ENCODE measurements at places on chromosomes 13 and 19.
A peak's percentile ranks its signal among the peaks of the same experiment; 100 is the strongest.

DNA sequence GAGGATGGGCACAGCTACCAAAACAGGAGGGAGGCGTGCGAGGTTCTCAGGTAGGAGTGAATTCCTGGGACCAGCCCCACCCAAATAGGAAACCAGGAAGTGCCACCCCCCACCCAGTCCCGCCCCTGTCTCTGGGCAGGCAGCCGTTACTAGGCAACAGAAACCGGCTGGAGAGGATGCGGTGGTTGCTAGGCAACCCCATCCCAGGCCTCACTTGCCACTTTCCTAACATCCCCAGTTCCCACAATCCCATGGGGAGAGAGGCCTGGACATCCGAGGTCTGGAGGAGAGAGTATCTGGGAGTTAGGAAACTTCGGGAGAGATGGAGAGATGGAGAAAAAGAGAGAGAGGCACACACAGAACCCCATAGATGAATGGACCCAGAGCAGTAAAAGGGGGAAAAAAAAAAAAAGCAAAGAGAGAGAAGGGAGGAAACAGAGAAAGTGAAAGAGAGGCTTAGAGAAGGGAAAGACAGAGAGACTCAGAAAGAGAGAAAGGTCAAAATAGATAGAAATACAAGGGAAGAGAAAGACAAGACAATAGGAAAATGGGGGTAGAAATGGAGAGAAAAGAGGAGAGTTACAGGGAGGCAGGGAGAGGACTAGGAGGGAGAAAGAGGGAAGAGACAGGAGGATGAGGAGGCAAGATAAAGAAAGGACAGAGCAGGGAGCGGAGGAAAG, 3.8 kb downstream of the GRIK5 start:
- DNase-seq: no peak

DNA sequence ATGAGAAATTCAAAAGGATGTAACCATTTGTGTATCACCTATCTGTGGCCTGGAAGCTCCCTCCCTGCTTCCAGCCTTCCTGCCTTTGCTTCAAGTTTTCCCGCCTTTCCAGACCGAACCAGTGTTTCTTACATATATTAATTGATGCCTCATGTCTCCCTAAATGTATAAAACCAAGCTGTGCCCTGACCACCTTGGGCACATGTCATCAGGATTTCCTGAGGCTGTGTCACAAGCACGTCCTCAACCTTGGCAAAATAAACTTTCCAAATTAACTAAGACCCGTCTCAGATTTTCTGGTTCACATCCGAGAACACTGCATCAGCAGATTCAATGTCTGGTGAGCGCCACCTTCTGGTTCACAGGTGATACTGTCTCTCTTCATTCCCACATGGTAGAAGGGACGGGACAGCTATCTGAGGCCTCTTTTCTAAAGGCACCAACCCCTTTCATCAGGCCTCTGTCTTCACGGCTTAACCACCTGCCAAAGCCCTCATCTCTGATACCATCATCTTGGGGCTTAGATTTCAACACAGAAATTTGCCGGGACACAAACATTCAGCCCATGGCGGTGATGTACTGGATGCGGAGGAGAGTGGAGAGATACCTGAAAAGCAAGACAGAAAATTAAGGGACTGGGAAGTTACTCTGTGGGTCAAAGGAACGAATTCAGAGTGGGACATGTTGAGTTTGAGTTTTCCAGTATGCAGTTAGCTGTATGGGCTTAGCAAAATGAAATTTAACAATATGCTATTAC, 58.7 kb upstream of the PABPC3 start:
- peak; percentile 79 for DNase-seq

GRCh38 chr19:8835877-8836276, 3.7 kb downstream of the MBD3L1 start:
- DNase-seq: no peak

DNA sequence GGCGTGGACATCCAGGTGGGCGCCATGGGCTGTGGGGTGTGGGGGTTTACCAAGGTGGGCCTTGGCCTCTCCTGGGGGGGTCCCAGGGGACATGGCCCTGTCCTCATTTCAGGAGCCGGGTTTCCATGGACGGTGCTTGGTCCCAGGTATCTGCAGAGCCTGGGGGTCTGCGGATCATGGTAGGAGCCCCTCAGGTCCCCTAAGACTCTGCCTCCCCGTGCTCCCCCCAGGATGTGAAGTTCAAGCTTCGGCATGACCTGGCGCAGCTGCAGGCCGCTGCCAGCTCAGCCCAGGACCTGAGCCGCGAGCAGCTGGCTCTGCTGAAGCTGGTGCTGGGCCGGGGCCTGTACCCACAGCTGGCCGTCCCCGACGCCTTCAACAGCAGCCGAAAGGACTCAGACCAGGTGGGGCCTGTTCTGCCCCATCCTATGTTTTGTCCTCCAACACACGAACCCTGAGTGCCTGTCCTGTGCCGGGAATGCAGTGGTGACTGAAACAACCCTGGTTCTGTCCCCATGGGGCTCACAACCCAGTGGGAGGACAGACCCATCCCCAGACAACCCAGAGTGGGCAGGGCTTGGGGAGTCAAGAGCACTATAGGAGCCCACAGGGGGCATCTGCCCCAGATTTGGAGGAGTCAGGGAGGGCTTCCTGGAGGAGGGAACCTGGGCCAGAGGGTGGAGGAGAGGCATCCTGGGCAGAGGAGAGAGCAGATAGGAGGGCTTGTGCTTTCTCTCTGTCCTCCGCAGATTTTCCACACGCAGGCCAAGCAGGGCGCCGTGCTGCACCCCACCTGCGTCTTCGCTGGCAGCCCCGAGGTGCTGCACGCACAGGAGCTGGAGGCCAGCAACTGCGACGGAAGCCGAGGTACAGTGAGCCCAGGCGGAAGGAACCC, 26.8 kb downstream of the DHX34 start:
- DNase-seq: no peak

- DNase-seq: no peak
Measured at GRCh38 chr13:108985166-108985565, 355.8 kb downstream of the MYO16 start.

GRCh38 chr19:5914358-5914774, 312 bp downstream of the CAPS start:
- no peak for DNase-seq

DNA sequence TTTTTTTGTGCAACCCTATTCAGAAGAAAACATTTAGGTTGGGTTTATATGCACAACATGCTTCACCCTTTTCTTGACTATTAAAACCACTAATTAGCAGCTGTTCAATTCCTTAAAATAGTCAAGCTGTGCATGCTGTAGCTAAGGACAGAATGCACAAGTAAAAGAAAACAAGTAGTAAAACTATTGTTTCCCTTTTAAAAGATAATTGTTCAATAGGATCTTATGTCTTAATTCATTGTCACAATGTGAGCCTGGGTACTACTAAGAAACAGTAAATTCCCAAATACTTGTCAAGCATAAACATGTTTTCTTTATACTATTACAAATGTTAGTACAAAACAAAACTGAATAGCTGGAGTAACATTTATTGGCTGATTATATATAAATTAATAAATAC, 32.6 kb upstream of the MIR17HG start:
- no peak for DNase-seq

DNA sequence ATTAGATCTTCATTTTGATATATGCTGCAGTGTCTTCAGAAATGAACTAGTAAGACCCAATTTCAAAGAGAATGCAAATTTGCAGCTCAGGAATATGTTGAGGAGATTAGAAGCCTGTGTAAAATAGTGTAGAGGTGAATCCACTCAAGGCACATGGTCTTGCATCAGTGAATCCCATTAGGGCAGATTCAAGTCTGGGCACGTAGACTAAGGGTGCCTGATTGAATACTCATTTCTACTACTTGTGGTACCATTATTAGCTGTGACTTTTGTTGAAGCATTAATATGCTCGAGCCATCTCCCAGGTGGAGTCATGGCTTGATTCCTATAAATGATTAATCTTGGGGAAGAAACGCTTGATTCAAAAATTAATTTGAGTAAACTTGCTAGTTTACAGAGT, 129.4 kb downstream of the AKAP11 start:
- DNase-seq: no peak

DNA sequence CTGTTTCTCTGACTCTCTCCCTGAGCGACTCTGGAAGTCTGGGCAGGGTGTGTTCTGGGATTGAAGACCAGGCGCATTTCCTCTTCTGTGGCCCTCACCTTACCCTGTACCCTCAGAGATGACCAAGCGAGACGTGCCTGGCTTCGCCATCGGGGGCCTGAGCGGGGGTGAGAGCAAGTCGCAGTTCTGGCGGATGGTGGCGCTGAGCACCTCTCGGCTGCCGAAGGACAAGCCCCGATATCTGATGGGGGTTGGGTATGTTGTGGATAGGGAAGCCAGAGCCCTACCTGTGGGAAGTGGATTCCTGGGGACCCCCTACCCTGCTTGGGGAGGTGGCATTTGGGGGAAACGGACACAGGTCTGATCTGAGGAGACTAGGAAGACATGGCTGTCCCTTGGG, 5.8 kb upstream of the DNM2 start:
- DNase-seq: no peak

DNA sequence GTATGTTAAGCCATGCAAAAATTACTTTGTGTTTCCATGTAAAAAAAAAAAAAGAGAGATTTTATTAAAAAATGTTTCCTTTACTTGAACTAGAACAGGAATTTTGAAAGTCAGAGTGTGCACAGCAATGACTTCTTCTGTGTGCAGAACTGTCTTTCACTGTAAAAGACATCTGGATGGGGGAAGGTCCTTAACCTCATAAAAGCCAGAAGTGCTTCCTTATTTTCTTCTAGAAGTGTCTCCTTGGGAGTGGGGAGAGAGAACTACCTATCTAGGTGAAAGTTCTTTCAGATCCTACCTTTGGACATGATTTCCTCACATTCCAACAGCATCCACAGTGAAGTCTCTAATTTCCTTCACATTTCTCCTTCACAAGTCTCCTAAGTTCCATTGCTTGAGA, 360.3 kb downstream of the FGF14 start:
- DNase-seq: no peak

- no peak for DNase-seq
Measured at GRCh38 chr19:10818301-10819123, 17.5 kb downstream of the TMED1 start.

GRCh38 chr19:16890461-16891184, 1.8 kb downstream of the F2RL3 start:
- DNase-seq: no peak

DNA sequence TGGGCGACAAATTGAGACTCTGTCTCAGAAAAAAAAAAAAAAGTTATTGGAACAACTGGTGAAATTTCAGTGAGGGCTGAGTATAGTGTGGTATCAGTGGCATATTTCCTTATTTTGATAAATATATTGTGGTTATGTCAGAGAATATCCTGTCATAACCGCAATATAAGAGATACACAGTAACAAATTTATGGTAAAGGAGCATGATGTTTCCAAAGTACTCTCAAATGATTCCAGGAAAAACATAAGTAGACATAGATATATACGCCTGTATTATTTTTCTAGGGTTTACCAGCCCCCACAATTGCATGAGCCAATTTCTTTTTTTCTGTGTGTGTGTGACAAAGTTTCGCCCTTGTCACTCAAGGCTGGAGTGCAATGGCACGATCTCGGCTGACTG, 5.7 kb upstream of the C5AR1 start:
- no peak for DNase-seq

- peak; percentile 19 for DNase-seq
Measured at GRCh38 chr19:49570138-49570856, 10.1 kb downstream of the NOSIP start.

DNA sequence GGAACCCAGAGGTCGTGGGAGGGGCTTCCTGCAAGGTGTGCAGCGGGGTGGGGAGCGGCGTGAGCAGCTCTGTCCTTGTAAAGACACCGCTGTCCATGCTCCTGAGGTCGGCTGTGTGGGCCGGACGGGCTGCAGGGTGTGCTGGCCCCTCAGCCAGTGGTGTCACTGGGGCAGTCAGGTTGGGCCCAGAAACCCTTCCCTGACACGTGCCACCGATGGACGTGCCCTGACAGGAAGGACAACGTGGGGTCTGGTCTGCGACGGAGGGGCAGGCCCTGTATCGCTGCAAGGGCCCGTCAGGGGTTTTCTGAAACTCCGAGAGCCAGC, 4.2 kb upstream of the RPS15 start:
- DNase-seq: no peak

- DNase-seq: no peak
Measured at GRCh38 chr13:108419768-108420167, 150.2 kb downstream of the TNFSF13B start.

DNA sequence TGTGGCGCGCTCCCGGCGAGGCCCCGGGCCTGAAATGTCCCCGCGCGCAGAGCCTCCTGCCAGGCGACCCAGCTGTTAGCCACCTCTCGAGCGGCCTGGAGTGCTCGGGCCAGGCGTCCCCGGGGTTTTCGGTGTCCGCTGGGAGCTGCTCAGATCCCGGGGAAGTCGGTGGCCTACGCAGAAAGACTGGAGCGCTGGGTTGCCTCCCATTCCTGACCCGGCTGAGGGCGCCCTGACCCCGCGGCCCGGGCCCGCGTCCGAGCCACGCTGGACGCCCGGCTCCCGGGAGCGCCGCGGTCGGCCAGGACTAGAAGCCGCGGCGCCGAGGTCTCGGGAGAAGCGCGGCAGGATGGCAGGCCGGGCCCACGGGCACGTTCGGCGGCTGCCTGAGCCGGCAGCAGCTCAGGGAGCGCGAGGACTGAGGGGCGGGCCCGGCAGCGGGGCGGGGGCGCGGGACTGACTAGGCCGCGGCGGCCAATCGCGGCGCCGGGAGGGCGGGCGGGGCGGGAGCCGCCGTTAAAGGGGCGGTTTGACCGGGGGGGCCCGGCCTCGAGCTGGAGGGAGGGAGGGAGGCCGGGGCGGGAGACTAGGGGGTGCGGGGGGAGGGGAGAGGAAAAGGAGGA, 1.3 kb upstream of the ZIC2 start:
- peak; percentile 47 for DNase-seq

GRCh38 chr13:65011378-65011777, 2218.8 kb downstream of the PCDH9 start:
- no peak for DNase-seq

- no peak for DNase-seq
Measured at GRCh38 chr19:49910179-49910578, 13.5 kb upstream of the IL4I1 start.

GRCh38 chr13:65830411-65831205, 1399.5 kb downstream of the PCDH9 start:
- DNase-seq: no peak

GRCh38 chr13:110114316-110114715, 192.6 kb downstream of the COL4A1 start:
- DNase-seq: no peak

DNA sequence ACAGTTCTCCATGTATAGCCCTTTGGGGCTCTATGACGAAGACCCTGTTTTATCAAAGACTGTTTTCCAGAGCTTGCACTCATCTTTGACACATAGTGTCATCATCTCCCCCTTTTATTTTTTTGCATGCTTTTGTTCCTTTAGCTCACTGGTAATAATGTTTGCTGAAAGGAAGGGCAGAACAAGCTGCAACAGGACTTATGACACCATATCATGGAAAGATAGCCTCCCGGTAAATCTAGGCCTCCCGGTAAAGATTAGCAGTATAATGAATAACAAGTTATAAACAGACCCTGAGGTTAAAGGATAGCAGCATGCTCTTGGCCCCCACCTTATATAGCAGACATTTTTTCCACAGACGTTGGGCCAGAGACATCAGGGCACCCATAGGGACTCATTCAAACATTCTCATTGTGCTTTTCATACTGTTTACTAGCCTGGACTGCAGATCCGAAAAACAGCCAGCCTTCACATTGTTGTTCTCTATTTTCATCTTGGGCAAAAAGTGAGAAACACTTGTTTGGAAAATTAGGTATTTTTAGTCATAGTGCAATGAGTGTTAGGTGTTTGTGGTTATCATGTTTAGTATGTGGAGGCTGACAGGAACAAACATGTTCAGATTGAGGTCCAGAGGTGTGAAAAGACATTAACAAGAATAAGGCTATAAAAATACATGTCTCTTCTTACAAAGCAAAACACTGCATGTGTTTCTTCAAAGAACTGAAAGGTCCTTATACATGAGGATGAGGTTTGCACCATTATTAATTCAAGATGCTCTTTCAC, 136.9 kb upstream of the SPRY2 start:
- no peak for DNase-seq

GRCh38 chr13:46119883-46120614, 15.2 kb upstream of the CPB2 start:
- no peak for DNase-seq
